Mesothelial cell of epicardium (in vitro differentiated cells): ENCODE measurements at places on chromosomes 3 and 15.

- no peaks in the 10 kb centered on the region for H3K36me3 ChIP-seq
- H3K4me3 ChIP-seq: no peak overlapping the region
- no peak overlapping the region for H3K27ac ChIP-seq
- peaks cover 6% of the 10 kb centered on the region for H3K4me1 ChIP-seq
- DNase-seq: no peak
- H3K27me3 ChIP-seq: peaks cover 22% of the 10 kb centered on the region
Observed at GRCh38 chr3:43006825-43007224, 27.7 kb downstream of the GASK1A start.

DNA sequence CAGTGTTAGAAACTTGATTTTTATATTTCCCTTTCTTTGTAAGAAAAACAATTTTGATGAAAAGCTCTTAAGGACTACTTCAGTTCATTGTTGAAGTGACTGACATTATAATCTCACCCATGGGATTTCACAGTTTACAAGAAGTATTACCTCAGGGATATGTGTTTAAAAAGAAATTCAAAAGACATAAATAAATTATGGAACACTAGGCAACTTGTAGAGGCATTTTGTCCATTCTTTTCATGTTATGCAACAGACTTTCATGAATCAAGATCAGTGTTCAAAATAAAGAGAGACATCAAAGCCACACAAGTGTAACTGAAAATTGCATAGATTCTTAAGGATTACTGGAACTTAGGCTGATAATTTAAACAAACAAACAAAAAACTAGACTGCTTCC is 196.8 kb upstream of the AGTR1 start:
- no peak overlapping the region for H3K4me3 ChIP-seq
- DNase-seq: no peak
- peaks cover 9% of the 10 kb centered on the region for H3K4me1 ChIP-seq
- no peaks in the 10 kb centered on the region for H3K36me3 ChIP-seq
- peaks cover 18% of the 10 kb centered on the region for H3K27me3 ChIP-seq
- H3K27ac ChIP-seq: no peak overlapping the region

DNA sequence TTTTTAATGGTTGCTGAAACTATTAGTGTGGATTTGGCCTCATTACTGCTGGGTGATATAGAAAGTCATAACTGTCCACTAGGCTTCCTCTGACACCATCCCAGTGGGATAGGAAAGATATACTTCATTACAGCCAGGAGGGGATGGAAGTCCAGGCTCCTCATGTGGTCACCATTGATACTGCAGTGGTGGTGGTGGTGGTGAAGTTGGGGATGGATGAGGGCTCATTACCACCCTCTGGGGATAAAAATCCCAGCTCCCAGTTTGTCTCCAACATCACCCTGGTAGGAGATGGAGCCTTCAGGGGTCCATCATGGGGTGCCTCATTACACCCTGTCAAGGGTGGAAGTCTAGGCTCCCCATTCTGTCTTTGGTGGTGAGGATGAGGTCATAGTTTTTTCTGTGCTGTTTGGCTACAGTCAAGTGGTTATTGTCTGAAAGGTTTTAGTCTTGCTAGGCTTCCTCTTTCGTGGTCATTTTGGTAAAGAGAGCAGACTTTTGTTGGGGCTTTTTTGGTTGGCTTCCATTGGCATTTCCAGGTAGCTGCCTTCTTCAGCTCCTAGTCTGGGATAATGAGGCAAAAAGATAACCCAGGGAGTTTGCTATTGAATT is 30.1 kb upstream of the FILIP1L start:
- no peak overlapping the region for H3K4me3 ChIP-seq
- H3K4me1 ChIP-seq: peaks cover under 1% of the 10 kb centered on the region
- H3K27me3 ChIP-seq: no peaks in the 10 kb centered on the region
- no peak for DNase-seq
- no peak overlapping the region for H3K27ac ChIP-seq

DNA sequence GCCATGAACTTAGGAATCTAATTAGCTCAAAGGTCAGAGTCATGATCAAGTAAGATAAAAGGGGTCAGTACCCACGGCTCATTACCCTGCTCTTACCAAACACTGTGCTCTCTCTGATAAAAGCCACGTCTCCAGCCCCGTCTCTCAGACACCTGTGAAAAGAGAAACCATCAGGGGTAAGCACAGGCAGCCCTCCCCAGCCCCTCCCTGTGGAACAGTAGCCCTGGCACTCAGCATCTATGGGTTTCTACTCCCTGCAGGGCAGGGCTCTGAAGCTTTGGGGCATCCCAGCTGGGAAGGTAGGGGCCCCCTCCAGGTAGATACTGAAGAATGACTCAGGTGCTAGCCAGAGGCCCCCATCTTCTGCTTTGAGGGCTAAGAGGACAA is 10.5 kb downstream of the LTF start:
- H3K4me1 ChIP-seq: no peaks in the 10 kb centered on the region
- DNase-seq: no peak
- H3K27me3 ChIP-seq: peaks cover 30% of the 10 kb centered on the region
- H3K27ac ChIP-seq: no peak overlapping the region

- H3K27ac ChIP-seq: no peak overlapping the region
- H3K4me1 ChIP-seq: peaks cover 2% of the 10 kb centered on the region
- no peaks in the 10 kb centered on the region for H3K27me3 ChIP-seq
- peaks cover 20% of the 10 kb centered on the region for H3K36me3 ChIP-seq
- DNase-seq: no peak
- H3K4me3 ChIP-seq: no peak overlapping the region
Observed at GRCh38 chr15:81926981-81927380, 118.8 kb downstream of the MEX3B start.

GRCh38 chr3:16056217-16056616 is 118.3 kb upstream of the GALNT15 start:
- no peaks in the 10 kb centered on the region for H3K27me3 ChIP-seq
- DNase-seq: no peak
- H3K4me1 ChIP-seq: peaks cover 14% of the 10 kb centered on the region
- no peak overlapping the region for H3K27ac ChIP-seq
- no peaks in the 10 kb centered on the region for H3K36me3 ChIP-seq
- H3K4me3 ChIP-seq: no peak overlapping the region

- peaks cover 7% of the 10 kb centered on the region for H3K4me1 ChIP-seq
- no peak overlapping the region for H3K4me3 ChIP-seq
- no peaks in the 10 kb centered on the region for H3K27me3 ChIP-seq
- H3K27ac ChIP-seq: no peak overlapping the region
Observed at GRCh38 chr3:108623504-108623903, 34.0 kb downstream of the DZIP3 start.

- no peaks in the 10 kb centered on the region for H3K27me3 ChIP-seq
- H3K36me3 ChIP-seq: no peaks in the 10 kb centered on the region
- H3K4me3 ChIP-seq: no peak overlapping the region
- H3K4me1 ChIP-seq: no peaks in the 10 kb centered on the region
Observed at GRCh38 chr3:7766530-7766929, 735.1 kb upstream of the LMCD1 start.

DNA sequence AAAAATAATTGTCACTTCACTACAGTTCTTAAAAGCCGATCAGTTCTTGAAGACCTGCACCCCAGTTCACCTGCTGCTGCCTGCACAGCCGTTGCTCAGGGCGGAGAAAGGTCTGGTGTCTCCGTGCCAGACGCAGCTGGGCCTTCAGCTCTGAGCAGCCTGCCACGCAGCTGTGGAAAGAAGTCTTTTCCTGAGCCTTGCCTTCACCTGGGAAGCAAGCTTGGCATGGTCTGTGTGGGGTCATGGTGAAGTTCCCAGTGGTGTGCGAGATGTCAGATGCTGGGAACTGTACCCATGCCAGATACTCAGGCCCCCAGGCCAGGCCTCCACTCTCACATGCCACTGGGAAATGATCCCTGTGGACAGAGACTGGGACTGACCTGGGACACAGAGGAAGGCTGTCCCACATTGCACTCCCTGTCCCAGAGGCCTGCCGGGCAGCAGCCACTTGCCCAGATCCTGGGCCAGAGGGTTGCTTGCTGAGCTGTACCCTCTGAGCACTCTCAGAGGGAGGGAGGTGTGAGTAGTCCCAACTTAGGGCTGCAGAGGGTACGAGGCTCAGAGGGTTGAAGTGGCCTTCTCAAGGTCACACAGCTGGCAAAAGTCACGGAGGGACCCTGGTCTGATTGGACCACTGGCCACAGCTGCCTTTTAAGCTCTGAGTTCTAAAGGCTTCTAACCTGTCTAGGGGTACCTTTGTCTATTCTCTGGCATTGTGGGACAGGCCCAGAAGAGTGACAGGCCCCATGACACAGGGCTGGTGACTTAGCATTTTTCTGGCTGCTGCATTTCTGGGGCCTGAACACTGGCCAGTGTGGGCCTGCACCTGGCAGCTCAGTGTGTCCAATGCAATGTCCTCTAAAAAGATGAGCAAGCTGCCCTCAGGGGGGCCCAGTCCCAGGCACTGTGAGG is 55.4 kb downstream of the KLF13 start:
- no peak overlapping the region for H3K4me3 ChIP-seq
- DNase-seq: no peak
- H3K27me3 ChIP-seq: no peaks in the 10 kb centered on the region
- peaks cover 15% of the 10 kb centered on the region for H3K36me3 ChIP-seq

GRCh38 chr15:56281145-56281544 is 37.5 kb upstream of the RFX7 start:
- peaks cover 8% of the 10 kb centered on the region for H3K27me3 ChIP-seq
- peaks cover 3% of the 10 kb centered on the region for H3K4me1 ChIP-seq

- H3K27me3 ChIP-seq: no peaks in the 10 kb centered on the region
- no peak overlapping the region for H3K4me3 ChIP-seq
- H3K36me3 ChIP-seq: no peaks in the 10 kb centered on the region
- no peak overlapping the region for H3K27ac ChIP-seq
- DNase-seq: no peak
Observed at GRCh38 chr3:30180310-30181177, 425.9 kb upstream of the TGFBR2 start.

- H3K4me3 ChIP-seq: no peak overlapping the region
- H3K4me1 ChIP-seq: peaks cover 41% of the 10 kb centered on the region
- no peak for DNase-seq
- no peaks in the 10 kb centered on the region for H3K27me3 ChIP-seq
Observed at GRCh38 chr15:95596496-95596895, 734.0 kb upstream of the NR2F2 start.

DNA sequence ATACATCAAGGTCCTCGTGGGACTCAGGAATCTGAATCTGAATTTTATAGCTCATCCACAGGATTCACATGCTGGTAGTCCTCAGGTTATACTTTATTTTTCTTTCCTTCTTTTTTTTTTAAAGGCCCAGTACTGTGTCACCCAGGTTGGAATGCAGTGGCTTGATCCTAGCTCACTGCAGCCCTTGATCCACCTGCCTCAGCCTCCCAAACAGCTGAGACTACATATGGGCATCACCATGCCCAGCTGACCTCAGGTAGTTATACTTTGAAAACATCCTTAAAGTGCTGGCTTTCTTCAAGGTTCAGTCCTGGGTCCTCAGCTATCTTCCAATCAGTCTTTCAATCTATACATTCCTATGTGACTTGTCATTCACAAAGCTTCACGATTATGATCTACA is 38.2 kb downstream of the SNX4 start:
- H3K27ac ChIP-seq: no peak overlapping the region
- DNase-seq: no peak
- peaks cover 21% of the 10 kb centered on the region for H3K36me3 ChIP-seq
- H3K27me3 ChIP-seq: no peaks in the 10 kb centered on the region
- no peaks in the 10 kb centered on the region for H3K4me1 ChIP-seq

- H3K27me3 ChIP-seq: no peaks in the 10 kb centered on the region
- H3K4me1 ChIP-seq: no peaks in the 10 kb centered on the region
- no peaks in the 10 kb centered on the region for H3K36me3 ChIP-seq
- H3K27ac ChIP-seq: no peak overlapping the region
Observed at GRCh38 chr3:53078656-53079055, 32.8 kb upstream of the SFMBT1 start.

DNA sequence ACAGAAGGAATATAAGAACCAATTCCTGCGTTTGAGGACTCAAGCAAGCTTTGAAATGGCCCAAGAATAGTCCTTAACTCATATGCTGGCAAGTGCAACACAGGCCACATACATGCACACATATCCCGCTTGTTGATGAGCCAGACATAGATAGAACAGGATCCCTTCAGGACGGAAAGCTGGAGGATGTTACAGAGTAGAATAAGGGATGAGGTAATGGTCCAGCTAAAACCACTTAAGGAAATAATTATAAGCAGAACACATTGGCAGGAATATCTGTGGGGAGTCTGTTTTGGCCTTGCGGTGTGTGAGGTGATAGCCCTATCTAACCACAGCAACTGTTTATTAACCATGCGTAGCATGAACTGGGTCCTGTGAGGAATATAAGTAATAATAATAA is 25.0 kb downstream of the SCG3 start:
- DNase-seq: no peak
- H3K4me3 ChIP-seq: no peak overlapping the region
- H3K27me3 ChIP-seq: no peaks in the 10 kb centered on the region
- H3K27ac ChIP-seq: no peak overlapping the region

DNA sequence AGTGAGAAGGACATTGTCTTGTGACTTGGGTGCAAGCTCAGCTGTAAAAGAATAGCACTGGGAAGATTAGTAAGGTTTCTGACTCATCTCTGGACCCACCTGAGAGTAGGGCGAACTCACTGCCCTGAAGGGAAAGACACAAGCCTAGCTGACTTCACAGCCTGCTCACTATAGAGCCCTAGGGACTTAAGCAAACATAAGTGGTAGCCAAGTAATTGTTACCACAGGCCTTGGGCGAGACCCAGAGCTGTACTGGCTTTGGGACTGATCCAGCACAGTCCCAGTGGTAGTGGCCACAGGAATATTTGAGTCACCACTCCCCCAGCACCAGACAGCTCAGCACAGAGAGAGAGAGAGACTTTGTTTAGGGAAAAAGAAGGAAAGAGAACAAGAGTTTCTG is 429.9 kb downstream of the TBL1XR1 start:
- no peaks in the 10 kb centered on the region for H3K36me3 ChIP-seq
- DNase-seq: no peak
- no peaks in the 10 kb centered on the region for H3K4me1 ChIP-seq
- no peak overlapping the region for H3K4me3 ChIP-seq
- H3K27ac ChIP-seq: no peak overlapping the region
- no peaks in the 10 kb centered on the region for H3K27me3 ChIP-seq

GRCh38 chr3:115019900-115020299 is 127.2 kb downstream of the ZBTB20 start:
- H3K4me3 ChIP-seq: no peak overlapping the region
- no peak for DNase-seq
- H3K27me3 ChIP-seq: no peaks in the 10 kb centered on the region
- H3K4me1 ChIP-seq: peaks cover 30% of the 10 kb centered on the region
- H3K36me3 ChIP-seq: peaks cover 16% of the 10 kb centered on the region
- H3K27ac ChIP-seq: peak overlapping the region; percentile 52

- no peaks in the 10 kb centered on the region for H3K36me3 ChIP-seq
- peaks cover 5% of the 10 kb centered on the region for H3K27me3 ChIP-seq
- H3K4me3 ChIP-seq: no peak overlapping the region
- H3K4me1 ChIP-seq: peaks cover 44% of the 10 kb centered on the region
- no peak overlapping the region for H3K27ac ChIP-seq
Observed at GRCh38 chr15:70632491-70633102, 130.8 kb downstream of the UACA start.
